ENCODE measurements at places on chromosomes 5 and 9. TPM values are rescaled to one million over a fixed set of nuclear protein-coding genes. Genes with fewer than 3 reads are reported as not detected.
A peak's percentile ranks its signal among the peaks of the same experiment; 100 is the strongest.

QRFP gene
- not detected for total RNA-seq

SUSD3 gene
- total RNA-seq: not detected

GRCh38 chr5:9198394-9198793 lies 347.5 kb downstream of the SEMA5A start:
- H3K27me3 ChIP-seq: no peaks in the 10 kb centered on the region
- H3K4me3 ChIP-seq: no peak overlapping the region
- peaks cover 9% of the 10 kb centered on the region for H3K4me1 ChIP-seq

OR13C4 gene
- total RNA-seq: not detected

GRCh38 chr9:136671646-136672430 lies 9.1 kb downstream of the EGFL7 start:
- no peaks in the 10 kb centered on the region for H3K27me3 ChIP-seq
- DNase-seq: peak; percentile 28
- no peaks in the 10 kb centered on the region for H3K4me1 ChIP-seq
- H3K27ac ChIP-seq: no peak overlapping the region
- no peak overlapping the region for H3K4me3 ChIP-seq
- peaks cover 13% of the 10 kb centered on the region for H3K36me3 ChIP-seq

GRCh38 chr9:134396825-134397224 lies 70.6 kb downstream of the RXRA start:
- no peak overlapping the region for H3K27ac ChIP-seq
- no peak for DNase-seq
- no peaks in the 10 kb centered on the region for H3K4me1 ChIP-seq
- H3K36me3 ChIP-seq: peaks cover 24% of the 10 kb centered on the region

DNA sequence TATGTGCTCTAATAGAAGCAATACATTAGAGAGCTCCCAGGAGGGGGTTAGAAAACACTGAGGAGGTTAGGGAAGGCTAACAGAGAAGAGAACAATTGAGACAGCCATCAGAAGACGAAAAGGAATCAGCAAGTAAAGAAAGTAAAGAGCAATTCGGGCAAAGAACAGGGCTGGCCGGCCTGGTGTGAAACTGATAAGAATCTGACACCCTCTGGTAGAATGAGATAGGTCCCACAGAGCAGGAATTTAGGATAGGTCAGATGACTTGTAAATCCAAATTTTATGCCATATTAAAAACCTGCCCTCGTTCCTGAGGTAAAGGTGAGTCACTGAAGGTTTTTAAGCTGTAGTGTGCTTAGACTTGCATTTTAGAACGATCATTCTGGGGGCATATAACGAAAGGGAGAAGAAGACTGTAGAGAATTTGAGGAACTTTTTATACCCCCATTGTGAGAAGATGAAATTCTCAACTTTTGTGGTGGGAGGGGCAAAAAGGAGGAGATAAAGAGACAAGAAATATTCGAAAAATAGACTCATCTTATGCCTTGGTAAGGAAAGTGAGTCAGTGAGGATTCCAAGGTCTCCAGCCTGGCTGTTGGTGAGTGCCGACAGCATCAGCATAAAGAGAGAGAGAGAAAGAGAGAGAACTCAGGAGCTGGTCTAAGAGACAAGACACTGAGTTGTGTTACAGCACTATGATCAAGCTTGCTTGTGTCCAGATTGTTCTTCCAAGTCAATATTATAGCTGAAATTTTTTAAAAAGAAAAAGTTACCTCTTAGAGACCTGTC lies 51.3 kb downstream of the TMEM167A start:
- H3K36me3 ChIP-seq: no peaks in the 10 kb centered on the region
- no peak overlapping the region for H3K27ac ChIP-seq
- DNase-seq: no peak
- H3K27me3 ChIP-seq: no peaks in the 10 kb centered on the region

DNA sequence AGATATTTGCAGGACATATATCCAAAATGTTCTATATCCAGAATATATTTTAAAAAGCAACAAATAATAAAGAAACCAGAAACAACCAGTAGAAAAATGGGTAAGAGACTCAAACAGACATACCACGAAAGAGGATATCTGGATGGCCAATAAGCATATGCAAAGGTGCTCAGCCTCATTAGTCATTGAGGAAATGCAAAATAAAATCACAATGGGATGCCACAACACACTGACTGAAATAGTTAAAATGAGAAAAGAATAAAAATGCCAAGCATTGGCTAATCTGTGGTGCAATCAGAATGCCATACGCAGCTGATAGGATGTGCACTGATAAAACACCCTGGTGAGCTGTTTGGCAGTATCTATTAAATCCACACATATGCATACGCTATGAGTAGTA lies 265.8 kb upstream of the ANKH start:
- DNase-seq: no peak
- no peak overlapping the region for H3K4me3 ChIP-seq
- H3K27me3 ChIP-seq: peaks cover 40% of the 10 kb centered on the region

DNA sequence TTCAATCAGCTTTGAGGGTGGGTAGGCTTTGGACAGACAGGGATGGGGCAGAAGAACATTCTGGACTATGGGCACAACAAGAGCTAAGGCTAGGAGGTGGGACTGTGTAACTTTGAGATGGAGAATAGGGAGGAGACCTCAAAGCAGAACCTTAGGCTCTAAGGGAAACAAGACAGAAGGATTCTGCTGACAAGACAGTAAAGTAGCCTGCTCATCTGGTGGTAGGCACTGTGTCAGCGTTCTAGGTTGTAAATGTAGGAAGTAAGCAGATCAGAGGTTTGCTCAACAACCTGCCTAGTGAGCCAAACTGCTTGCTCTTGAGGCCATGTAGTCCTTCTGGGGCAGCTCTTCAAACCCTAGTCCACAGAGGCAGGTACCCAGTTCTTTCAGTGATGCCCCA lies 15.0 kb upstream of the IL12B start:
- no peak for DNase-seq
- no peak overlapping the region for H3K27ac ChIP-seq
- H3K4me1 ChIP-seq: peaks cover 21% of the 10 kb centered on the region
- H3K27me3 ChIP-seq: no peaks in the 10 kb centered on the region

GRCh38 chr9:123353984-123354591 lies 1.9 kb upstream of the CRB2 start:
- H3K27ac ChIP-seq: no peak overlapping the region
- DNase-seq: peak; percentile 59
- H3K36me3 ChIP-seq: no peaks in the 10 kb centered on the region
- no peak overlapping the region for H3K4me3 ChIP-seq
- H3K4me1 ChIP-seq: peaks cover 5% of the 10 kb centered on the region
- H3K27me3 ChIP-seq: peaks cover 51% of the 10 kb centered on the region

PPIP5K2 gene
- 35.5 TPM for total RNA-seq

STPG3 gene
- total RNA-seq: not detected

NUTM2F gene
- not detected for total RNA-seq

DNA sequence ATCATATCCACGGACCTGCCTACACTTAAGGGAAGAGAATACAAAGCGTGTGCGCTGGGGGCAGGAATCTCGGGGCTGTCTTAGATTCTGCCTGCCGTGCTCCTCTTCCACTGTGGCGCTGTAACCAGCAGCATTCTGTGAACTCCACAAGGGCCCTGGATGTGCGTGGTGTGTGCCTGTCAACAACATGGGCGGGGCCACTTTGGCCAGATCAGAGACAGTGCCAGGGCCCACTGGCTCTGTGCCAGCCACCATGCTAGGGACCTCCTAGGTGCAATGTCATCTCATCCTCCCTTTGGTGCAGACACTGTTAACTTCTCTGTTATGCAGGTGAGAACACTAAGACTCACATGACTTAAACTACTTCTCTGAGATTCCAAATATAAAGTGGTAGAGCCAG lies 113.7 kb downstream of the COL23A1 start:
- H3K27me3 ChIP-seq: no peaks in the 10 kb centered on the region
- H3K36me3 ChIP-seq: no peaks in the 10 kb centered on the region
- no peak overlapping the region for H3K27ac ChIP-seq
- H3K4me3 ChIP-seq: no peak overlapping the region

GRCh38 chr5:107370396-107370968 lies 300.3 kb downstream of the EFNA5 start:
- peaks cover 20% of the 10 kb centered on the region for H3K36me3 ChIP-seq
- no peak overlapping the region for H3K4me3 ChIP-seq
- no peaks in the 10 kb centered on the region for H3K27me3 ChIP-seq
- peak; percentile 49 for DNase-seq
- H3K4me1 ChIP-seq: peaks cover 8% of the 10 kb centered on the region

OLFML2A gene
- 0.25 TPM for total RNA-seq

DNA sequence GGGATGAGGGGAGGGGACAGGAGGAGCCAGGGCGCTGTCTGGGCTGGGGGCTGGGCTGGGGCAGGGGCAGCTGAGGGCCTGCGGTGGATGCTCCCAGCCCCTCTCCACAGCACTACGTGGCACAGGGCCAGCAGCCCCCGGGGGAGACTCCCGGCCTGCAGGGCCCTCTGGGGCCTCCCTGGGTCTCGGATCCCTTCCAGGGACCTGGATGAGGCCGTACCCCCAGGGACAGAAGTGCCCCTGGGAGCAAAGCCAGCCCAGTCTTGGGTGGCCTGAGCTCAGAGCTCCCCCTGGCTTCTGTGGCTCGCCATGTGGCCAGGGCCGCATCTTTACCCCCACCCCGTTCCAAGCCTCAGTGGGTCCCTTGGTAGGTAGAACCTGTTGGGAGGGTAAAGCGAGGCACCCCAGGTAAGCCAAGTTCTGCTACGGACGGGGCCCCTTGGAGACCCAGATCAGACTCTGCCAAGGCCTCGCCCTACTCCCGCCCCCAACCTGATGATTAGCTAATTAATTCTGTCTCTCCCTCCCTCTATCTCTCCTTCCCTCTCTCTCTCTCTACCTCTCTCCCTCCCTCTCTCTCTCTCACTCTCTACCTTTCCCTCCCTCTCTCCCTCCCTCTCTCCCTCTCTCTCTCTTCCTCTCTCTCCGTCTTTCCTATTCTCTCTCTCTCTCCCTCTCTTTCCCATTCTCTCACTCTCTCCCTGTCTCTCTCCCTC lies 24.3 kb downstream of the KCNT1 start:
- no peak overlapping the region for H3K27ac ChIP-seq
- DNase-seq: no peak
- H3K4me1 ChIP-seq: no peaks in the 10 kb centered on the region
- peaks cover 46% of the 10 kb centered on the region for H3K27me3 ChIP-seq
- no peaks in the 10 kb centered on the region for H3K36me3 ChIP-seq
- H3K4me3 ChIP-seq: no peak overlapping the region

CCNJL gene
- total RNA-seq: 3.6 TPM

GLT6D1 gene
- not detected for total RNA-seq

DNA sequence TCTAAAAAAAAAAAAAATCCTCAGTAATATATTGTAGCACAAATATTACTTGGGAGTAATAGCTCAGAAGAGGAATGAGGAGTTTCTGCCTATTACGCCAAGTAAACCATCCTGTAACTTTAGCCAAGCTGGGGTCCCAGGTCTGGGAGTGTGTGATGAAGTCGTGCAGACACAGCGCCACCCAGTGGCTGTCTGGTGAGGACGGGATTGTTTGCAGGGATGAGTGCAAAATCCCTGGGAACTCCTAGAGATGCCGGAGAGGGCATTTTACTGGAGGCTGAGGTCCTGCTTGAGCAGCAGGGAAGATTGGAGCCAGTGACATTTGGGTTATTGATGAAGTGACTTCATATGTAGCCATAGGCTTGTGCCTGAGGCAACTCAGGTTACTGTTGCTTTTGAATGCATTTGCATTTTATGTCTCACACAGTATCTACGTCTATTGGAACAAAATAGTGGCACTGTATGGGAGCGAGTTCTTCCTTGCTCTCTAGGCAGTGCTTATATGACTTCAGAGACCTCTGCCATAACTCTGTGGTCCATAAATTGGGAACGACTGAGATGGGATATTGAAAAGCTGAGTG lies 72.8 kb downstream of the PSAT1 start:
- H3K4me3 ChIP-seq: no peak overlapping the region
- no peak overlapping the region for H3K27ac ChIP-seq
- peak; percentile 81 for DNase-seq
- peaks cover 6% of the 10 kb centered on the region for H3K4me1 ChIP-seq
- no peaks in the 10 kb centered on the region for H3K36me3 ChIP-seq

- no peaks in the 10 kb centered on the region for H3K36me3 ChIP-seq
- H3K27me3 ChIP-seq: peaks cover 29% of the 10 kb centered on the region
- H3K27ac ChIP-seq: no peak overlapping the region
- no peak overlapping the region for H3K4me3 ChIP-seq
Observed at GRCh38 chr5:127785098-127785927, 82.1 kb downstream of the CCDC192 start.

- H3K4me1 ChIP-seq: no peaks in the 10 kb centered on the region
- H3K27ac ChIP-seq: no peak overlapping the region
- DNase-seq: no peak
- H3K36me3 ChIP-seq: no peaks in the 10 kb centered on the region
- H3K4me3 ChIP-seq: no peak overlapping the region
- peaks cover 29% of the 10 kb centered on the region for H3K27me3 ChIP-seq
Observed at GRCh38 chr9:18106006-18106560, 367.9 kb upstream of the ADAMTSL1 start.

ABLIM3 gene
- 206 TPM for total RNA-seq
